ENCODE measurements at places on chromosomes 2 and 18. TPM values are rescaled to one million over a fixed set of nuclear protein-coding genes. Genes with fewer than 3 reads are reported as not detected.

DNA sequence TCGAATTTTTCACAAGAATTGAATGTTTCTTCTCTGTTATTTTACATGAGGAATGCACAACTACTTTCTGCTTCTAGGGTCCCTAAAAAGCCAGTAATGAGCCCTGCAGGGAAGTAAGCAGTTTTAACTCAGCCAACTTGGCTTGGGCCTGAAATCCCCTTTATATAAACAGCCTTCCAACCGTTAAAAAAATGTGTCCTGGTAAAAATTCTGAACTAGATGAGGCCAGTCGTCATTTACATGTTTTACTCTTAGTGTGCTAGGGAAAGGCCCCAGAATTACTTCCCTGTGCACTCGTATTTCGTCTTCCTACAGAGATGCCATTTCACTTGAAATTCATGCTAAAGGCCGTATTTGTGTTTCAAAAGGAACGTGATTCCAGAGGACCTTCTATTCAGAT is 42.4 kb upstream of the RPE start:
- DNase-seq, result no peak

GRCh38 chr2:71534826-71535225 is 81.5 kb downstream of the DYSF start:
- no peak for DNase-seq

WDPCP gene
- total RNA-seq, result 8.1 TPM

- DNase-seq, result no peak
Observed at GRCh38 chr2:139201516-139201915, 421.3 kb upstream of the NXPH2 start.

DNA sequence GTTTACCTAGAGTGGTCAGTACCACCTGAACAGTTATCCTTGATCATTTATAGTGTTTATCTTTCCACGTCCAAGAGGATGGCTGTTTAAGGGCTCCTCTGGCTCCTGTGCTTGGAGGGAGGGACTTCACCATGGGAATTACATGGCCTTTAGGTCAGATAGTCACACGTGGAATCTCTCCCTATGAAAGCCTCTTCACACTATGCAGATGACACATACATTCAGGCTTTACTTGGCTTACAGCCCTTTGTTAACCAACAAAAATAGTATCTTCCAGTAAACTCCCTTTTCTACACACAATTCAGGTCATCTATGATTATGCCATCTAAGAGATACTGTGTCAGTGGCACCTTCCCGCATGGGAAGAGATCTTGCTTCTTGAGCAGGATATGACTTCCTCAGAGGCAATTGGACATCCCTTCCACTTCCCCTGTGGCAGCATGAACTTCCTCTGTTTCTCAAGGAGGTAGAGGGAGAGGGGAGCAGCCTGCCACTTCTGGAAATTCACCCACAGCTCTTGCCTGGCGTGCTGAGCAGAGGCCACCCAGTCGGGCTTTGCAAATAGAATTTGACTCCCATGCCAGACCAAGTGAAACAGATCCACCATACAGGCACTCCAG is 53.5 kb downstream of the COLEC12 start:
- DNase-seq, result peak; percentile 85

NPAS2 gene
- total RNA-seq, result 13.7 TPM

DNA sequence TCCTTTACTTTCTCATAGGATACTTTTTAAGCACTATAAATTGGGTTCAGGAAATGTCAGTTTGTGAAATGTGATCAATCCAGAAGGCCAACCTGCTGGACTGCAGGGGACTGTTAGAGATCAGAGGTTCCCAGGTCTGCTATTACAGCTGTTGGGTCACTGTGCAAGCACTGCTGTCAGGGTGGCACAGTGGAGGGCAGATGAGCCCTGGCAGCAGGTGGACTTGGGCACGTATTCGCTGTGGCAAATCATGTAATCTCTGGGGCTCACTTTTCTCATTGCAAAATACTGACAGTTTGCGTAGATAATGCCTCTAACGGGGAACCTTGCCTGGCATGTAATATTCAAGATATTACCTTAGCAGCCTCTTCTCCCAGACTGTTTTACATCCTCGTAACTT is 18.1 kb downstream of the RAB31 start:
- DNase-seq, result no peak

ZNF804A gene
- 0.76 TPM for total RNA-seq

GRCh38 chr2:38592951-38593350 is 9.8 kb downstream of the HNRNPLL start:
- peak; percentile 50 for DNase-seq

CMPK2 gene
- total RNA-seq, result 0.13 TPM

DNA sequence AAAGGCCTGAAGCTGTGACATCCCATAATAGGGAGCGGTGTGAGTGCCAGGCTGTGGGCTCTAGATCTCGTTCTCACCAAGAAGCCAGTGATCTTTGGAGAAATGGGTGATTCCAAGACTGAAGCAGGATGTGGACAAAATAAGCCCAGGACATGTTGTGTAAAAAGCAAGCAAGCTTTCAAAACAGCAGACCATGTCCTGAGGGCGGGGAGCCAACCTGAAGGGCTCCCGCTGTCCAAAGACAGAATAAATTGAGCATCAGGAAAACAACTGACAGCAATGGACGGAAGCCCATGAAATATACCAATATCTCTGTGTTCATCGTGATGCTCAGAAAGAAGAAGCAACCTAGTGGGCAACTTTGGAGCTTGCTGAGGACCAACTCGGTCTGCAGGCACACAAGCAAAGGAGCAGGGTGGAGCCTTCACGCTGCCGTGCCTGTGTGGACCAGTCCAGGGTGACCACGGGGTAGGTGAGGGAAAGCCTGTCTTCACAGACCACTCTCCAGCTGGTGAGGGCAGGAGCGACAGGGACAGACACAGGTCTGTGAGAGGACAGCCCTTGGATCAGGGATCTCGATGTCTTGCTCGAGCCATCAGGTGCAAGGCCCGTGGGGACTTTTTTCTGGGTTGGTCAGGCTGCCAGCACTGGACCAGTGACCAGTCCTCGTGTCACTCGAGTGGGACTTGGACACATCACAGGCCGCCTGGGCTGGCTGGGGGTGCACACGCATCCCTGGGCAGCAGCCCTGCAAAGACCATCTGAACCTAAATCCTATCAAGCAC is 21.5 kb downstream of the MTERF4 start:
- DNase-seq, result no peak

GRCh38 chr2:54317973-54318372 is 61.9 kb upstream of the TSPYL6 start:
- no peak for DNase-seq

TXNDC2 gene
- not detected for total RNA-seq

UGT1A8 gene
- total RNA-seq, result not detected

GRB14 gene
- total RNA-seq, result not detected

DNA sequence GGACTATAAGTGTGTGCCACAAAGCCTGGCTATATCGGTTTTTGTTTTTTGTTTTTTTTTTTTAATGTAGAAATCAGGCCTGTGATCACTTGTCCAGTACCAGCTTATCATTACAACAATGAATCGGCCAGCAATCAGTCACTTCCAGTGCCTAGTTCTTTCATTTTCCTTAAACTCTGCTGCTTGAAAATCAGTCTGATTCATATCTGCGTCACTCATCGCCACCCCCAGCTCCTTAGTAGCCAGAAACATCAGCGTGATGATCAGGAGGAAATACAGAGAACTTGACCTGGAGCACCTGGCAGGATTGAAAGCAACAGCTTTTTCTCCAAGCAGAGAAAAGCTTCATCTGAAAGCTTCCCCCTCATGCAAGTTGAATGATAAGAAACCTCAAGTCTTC is 75.4 kb downstream of the SPTBN1 start:
- DNase-seq, result peak; percentile 85

GRCh38 chr2:74009577-74009976 is 24.9 kb downstream of the TET3 start:
- no peak for DNase-seq

- DNase-seq, result no peak
Observed at GRCh38 chr2:212607080-212607479, 68.5 kb upstream of the ERBB4 start.
